SJSA1 (cell line): ENCODE measurements at places on chromosomes 7 and 10. TPM values are rescaled to one million over a fixed set of nuclear protein-coding genes. Genes with fewer than 3 reads are reported as not detected.

GRCh38 chr7:130345136-130345535 lies 520 bp downstream of the CPA5 start:
- DNase-seq, result no peak

DNA sequence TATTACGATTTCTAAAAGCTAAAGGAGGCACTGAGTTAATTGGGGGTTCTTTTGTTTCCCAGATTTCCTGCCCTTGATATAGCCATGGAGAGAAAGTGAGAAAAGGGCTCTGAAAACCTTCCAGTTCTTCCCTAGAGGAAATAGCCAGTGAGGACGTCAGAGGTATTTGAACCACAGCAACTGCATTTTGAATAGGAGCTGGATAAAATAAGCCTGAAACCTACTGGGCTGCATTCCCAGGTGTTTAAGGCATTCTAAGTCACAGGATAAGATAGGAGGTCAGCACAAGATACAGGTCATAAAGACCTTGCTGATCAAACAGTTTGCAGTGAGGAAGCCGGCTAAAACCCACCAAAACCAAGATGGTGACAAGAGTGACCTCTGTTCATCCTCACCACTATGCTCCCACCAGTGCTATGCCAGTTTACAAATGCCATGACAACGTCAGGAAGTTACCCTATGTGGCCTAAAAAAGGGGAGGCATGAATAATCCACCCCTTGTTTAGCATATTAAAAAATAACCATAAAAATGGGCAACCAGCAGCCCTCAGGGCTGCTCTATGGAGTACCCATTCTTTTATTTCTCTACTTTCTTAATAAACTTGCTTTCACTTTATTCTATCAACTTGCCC lies 85.1 kb upstream of the FRMD4A start:
- DNase-seq, result no peak

Gene SMKR1
- total RNA-seq, result 1.7 TPM in 1 of 2 replicates, not detected in the other

DNA sequence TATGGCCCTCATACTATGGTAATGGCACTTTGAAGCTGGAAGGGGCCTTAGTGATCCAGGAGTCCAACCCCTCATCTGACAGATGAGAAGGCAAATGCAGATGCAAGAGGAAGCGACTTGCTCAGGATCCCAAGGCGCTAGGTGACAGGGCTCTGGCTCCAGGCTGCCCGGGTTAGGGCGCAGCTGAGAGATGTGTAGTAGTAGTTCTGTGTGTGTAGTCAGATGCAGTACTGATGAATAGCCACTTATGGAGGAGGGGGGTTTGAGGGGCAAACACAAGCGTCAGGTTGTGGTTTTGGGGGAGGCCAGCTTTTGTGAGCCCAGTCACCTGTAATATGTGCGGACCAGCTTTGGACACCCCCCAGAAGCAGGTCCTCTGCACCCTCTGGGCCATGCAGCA lies 4.8 kb downstream of the ADRA2A start:
- DNase-seq, result no peak
